Left kidney (tissue), 8 donors: ENCODE measurements at places on chromosomes 12 and 14. TPM values are rescaled to one million over a fixed set of nuclear protein-coding genes. Genes with fewer than 3 reads are reported as not detected.

GRCh38 chr12:24246934-24247333 is 297.5 kb upstream of the SOX5 start:
- no peak for DNase-seq

DNA sequence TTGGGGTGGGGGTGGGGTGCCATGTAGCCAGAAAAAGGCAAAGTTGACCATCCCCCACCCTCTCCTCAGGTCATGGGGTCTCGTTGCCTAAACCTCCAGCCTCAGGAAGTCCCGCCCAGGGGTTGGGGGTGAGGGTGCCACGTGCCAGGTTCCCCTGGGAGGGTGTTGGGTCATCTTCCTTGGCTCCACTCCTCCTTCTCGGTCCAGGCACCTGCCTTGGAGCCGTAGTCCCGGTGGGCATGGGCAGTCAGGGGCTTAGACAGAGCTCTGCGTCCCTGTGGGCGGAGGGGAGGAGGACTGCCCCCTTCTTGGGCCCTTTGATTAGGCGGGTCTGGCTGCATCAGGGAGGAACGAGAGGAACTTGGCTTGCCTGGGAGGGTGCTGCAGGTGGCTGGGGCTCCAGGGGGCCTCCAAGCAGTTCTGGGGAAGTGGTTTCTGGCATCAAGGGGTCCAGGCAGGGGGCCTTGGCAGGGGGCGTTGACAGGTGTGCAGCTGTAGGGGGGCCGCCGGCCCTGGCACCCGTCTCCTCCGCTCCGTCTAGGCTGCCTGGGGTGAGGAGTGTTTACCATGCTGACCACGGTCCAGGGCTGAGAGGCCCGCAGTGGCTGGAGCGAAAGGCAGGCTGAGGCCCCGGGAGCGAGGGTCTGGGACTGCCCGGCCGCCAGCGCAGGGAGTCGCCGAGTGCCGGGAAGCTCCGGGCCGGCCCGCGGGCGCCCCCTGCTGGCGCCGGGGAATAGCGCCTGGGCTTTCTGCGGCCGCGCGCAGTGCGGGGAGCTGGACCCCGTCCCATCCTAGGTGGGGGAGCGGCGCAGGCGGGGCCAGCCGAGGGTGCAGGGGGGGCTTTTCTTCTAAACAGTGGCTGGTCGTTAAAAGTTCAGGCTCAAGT is 7.9 kb downstream of the SETD1B start:
- no peak for DNase-seq

DNA sequence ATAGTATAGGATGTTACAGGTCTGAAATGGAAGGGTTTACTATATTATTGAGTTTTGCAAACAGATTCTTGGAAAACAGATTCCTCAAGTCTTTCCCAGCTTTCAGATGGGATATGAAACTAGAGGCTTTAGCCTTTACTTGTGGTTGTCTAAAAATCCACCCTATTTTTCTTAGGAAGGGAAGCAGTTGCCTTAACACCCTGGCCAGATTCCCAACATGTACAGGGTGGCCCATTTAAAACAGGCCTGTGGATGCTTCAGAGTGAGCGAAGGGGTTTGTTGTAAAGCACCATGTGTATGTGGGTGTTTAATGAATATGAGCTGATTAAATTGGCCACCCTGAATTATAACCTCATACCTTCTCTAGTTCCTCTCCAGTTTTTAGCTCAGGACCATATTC is 415.9 kb downstream of the ZFP36L1 start:
- no peak for DNase-seq

DNA sequence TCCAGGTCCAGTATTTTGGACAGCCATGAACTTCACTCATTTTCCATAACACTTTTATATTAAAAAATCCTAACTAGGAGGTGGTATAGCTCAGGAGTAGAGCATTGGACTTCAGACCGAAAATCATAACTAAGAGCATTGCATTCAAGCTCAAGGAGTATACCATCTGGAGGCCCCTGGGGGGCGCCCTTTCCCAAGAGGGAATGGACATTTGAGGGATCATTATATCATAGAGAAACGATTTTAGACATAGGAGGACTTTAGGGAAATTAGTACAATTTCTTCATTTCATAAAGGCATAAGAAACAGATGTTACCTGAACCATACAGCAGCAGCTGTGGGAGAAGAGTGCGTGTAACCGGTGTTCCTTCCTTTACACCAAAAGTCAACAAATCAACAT is 5.2 kb upstream of the ATG14 start:
- DNase-seq, result no peak

DNA sequence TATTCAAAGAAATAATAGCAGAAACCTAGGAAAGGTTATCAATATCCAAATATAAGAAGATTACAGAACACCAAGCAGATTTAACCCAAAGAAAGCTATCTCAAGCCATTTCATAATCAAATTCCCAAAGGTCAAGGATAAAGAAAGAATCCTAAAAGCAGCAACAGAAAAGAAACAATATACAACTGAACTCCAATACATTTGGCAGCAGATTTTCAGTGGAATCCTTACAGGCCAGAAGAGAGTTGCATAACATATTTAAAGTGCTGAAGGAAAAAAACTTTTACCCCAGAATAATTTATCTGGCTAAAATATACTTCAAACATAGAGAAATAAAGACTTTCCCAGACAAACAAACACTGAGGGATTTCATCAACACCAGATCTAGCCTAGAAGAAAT is 54.3 kb downstream of the DENND5B start:
- no peak for DNase-seq

GRCh38 chr12:131126662-131127173 is 173.0 kb downstream of the ADGRD1 start:
- no peak for DNase-seq

Gene PGF
- polyA plus RNA-seq, result 5.5 TPM

Gene MRPL42
- 80.6 TPM for polyA plus RNA-seq

DNA sequence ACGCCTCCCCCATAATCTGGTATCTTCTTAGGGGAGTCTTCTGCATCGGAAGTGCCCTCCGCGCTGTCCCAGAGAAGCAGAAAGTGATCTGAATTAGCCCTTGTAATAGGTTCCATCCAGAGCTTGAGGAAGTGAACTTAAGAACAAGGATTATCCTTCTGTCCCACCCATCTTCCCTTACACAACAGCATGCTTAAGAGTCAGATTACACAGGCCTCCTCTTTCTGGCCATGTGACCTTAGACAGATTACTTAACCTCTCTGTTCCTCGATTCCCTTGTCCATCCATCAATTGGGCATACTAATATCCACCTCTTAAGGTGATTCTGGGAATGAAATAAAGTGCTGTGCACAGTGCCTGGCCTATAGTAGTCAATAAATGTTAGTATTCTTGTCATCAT is 11.4 kb downstream of the CABP1 start:
- DNase-seq, result no peak

GRCh38 chr14:53002576-53002975 is 51.7 kb upstream of the FERMT2 start:
- no peak for DNase-seq

Gene TCL1B
- 0.60 TPM for polyA plus RNA-seq

DNA sequence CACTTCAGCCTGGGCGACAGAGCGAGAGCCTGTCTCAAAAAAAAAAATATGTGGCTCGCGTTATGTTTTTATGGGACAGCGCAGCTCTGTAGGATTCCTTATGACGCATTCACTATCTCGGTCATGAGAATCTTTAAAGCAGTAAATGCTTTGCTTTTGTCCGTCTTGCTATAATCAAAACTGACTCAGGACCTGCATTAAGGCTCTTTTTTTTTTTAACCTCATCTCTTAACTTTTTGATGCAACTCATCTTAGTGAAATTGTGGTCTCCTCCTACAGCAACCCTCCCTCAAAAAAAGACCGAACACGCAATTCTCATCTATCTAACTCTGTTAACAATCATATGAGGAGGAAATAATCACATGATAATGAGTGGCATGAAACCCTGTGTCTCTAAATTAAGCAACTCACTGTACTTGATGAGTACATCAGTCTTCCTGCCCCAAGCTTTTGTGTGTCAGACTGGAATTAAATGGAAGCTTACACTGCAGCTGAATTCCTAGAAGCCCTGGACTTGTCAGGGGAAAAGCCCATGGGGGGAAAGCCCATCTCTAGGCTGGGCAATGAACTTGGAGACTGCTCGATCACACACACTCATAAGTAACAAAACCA is 4.3 kb downstream of the P2RX4 start:
- no peak for DNase-seq
